ENCODE measurements at places on chromosomes 12 and 14.

DNA sequence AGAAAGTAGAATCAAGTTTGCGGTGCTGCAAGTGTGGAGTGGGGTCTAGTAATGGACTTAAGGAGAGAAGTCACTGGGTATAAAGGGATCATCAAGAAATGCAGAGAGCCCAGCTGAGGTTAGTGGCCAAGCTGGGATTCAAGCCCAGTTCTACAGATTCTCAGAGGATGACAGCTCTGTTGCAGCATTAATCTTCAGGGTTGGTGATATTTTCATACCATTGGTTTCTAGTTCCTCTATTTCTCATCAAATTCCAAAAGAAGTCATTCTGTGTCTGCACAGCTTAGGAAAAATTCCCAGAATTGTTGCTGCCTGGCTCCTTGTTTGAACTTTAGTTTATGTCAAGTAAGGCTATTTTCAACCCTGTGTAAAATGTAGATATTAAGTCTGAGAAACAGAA, 169.5 kb upstream of the NTF3 start:
- DNase-seq = no peak

DNA sequence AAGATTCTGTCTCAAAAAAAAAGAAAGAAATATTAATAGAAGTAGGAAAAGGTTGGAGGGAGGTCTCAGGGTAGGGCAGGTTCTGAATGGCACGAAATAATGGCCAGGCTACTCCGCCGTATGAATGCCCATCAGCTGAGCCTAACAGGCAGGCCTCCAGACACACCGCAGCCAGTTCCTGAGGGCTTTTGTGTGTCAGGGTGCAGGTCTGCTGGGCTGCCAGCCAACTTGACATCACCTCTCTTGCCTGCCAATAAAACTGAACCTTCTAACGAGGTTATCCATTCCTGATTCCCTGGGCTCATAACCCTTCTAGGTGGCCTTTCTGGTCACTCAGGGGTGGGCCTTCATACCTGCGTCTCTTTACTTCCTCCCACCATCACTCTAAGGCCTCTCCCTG, 3.0 kb downstream of the IFI27 start:
- DNase-seq = peak; percentile 13

GRCh38 chr12:33438851-33439586, 600 bp downstream of the SYT10 start:
- no peak for DNase-seq

- DNase-seq = no peak
Measured at GRCh38 chr12:122084857-122085405, 6.4 kb downstream of the MLXIP start.

GRCh38 chr12:82357845-82358199, 365 bp downstream of the CCDC59 start:
- no peak for DNase-seq

- DNase-seq = no peak
Measured at GRCh38 chr12:82857911-82858533, 171.3 kb downstream of the TMTC2 start.

DNA sequence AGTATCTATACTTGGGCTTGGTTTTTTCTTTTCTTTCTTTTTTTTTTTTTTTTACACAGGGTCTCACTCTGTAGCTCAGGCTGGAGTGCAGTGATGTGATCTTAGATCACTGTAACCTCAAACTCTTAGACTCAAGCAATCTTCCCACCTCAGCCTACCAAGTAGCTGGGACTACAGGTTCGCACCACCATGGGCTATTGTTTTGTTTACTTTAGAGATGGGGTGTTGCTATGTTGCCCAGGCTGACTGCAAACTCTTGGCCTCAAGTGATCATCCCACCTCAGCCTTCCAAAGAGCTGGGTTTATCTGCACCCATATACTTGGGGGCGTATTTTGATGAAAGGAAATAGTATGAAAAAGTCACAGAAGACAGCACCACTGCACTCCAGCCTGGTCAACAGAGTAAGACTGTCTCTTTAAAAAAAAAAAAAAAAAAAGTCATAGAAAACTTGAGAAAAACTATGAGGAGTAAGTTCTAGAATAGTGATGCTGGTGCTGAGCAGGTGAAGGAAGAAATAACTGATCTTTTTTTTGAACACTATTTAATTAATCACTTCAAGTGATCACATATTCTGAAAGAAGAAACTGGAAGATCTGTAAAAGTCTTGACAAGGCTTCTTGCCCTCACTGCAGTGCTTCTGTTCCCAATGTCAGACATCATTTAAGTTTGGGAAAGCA, 53.8 kb upstream of the NPFF start:
- no peak for DNase-seq

- DNase-seq = no peak
Measured at GRCh38 chr12:123849517-123849916, 87.4 kb downstream of the DNAH10 start.

DNA sequence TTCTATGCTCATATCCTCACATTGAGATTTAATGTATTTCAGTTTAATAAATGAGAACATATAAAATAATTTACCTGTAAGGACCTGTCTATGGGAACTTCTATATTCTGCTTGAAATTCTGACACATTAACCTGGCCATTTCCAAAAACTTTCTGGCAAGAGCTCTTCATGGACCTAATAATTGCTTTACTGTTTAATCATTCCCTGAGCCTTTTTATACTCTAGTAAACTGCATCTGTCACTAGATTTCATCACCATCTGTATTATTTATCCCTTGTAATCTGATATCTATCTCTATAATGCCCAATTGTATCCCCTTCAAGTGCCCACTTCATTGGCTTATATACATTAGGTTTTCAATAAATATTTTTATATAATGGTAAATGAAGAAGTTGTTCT, 327.7 kb downstream of the RAD51B start:
- DNase-seq = no peak
